ENCODE measurements at places on chromosomes 3 and 15.

DNA sequence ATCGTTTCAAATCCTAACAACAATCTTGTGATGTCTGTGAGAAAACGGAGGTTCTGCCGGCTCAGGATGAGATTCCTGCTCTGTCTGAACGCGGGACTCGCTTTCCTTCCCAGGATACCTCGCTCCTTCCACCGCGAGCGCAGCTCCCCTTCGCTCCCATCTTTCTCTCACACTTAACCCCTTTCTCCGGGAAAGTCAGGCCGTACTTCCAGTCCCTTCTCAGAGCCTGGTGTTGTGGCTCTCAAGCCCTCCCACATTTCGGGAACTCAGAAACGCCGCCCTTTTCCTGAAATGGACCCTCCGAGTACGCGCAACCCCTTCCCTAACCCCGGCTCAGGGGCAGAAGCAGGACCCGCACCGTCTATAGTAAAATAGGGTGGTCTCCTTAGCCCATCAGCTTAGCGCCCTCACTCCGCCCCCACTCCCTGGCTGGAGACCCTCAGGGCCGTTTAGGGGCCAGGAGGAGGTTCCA, 378 bp upstream of the FEM1B start:
- DNase-seq = no peak

- no peak for DNase-seq
Observed at GRCh38 chr3:152738656-152739055, 96.3 kb upstream of the P2RY1 start.

- DNase-seq = no peak
Observed at GRCh38 chr15:41559239-41559782, 299 bp downstream of the TYRO3 start.

DNA sequence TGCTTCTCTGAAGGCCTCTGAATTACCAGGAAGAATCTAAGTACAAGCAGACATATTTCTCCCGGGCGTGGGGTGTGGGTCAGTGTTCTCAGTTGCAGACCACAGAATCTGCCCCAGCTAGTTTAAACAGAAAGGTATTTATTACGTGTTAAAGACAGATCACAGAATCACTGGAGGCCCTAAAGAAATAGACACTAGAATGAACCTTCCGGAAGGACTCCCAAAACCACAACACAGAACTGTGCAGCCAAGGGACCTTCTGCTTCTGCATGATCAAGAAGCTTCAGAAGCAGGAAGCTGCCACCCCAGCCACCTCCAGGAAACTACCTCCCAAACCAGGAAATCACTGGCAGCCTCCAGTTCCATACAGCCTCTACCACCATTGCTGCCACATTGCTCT, 32.7 kb upstream of the ZFAND6 start:
- DNase-seq = no peak

- no peak for DNase-seq
Observed at GRCh38 chr3:52277972-52278509, 408 bp downstream of the WDR82 start.

- no peak for DNase-seq
Observed at GRCh38 chr15:83762367-83762766, 108.4 kb downstream of the ADAMTSL3 start.

GRCh38 chr3:117927825-117928224, 1106.8 kb downstream of the IGSF11 start:
- no peak for DNase-seq

DNA sequence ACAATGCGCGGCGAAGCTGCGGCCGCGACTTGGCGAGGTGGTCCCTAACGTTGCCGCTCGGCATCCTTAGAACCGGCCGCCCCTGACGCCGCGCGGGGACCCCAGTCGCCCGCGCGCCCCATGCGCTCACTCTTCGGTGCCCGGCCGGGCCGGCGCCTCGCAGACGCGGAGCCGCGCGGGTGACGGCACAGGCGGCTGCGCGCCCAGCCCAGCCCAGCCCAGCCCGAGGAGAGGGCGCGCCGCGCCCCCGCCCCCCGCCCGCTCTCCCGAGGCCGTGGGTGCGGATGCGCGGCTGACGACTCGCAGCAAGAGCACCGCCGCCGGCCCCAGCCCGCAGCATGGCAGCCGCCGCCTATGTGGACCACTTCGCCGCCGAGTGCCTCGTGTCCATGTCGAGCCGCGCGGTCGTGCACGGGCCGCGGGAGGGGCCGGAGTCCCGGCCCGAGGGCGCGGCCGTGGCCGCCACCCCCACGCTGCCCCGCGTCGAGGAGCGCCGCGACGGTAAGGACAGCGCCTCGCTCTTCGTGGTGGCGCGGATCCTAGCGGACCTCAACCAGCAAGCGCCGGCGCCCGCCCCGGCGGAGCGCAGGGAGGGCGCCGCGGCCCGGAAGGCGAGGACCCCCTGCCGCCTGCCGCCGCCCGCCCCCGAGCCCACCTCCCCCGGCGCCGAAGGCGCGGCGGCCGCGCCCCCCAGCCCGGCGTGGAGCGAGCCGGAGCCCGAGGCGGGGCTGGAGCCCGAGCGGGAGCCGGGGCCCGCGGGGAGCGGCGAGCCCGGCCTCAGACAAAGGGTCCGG, 437 bp downstream of the KLF13 start:
- no peak for DNase-seq

DNA sequence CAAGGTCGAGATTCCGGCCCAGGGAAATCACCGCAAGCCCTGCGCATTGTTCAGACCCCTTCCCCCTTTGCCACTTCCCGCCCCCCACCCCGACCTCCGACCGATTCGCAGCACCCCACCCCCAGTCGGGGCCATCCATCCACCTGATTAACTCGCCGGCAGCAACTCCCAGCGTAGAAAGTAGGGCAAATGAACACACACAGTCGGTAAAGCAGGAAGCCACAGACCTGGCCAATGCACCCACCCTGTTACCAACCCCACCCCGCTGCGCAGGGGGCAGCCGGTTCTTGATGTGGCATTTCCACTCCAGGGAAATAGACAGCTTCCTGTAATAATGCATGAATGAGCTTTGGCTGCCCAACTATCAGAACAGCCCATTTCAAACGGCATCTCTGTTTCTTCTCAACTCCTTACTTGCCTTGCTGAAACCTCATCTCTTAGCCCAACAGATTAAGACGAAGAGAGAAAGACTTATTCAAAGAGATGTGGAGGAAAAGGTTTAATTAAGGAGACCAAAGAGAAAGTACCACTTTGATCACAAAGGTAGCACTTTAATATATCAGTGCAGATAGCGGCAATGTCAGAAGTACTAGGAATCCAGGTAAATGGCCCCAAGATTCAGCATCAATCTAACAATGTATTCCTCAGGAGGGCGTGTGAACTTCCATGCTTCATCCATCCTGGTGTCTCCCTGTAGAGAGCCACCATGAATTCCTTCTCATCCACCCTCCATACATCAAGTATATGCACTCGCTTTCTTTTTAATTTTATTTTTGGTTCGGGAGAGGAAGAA, 1.9 kb downstream of the TNIK start:
- no peak for DNase-seq

- DNase-seq = no peak
Observed at GRCh38 chr3:145820170-145820569, 340.8 kb downstream of the PLOD2 start.

DNA sequence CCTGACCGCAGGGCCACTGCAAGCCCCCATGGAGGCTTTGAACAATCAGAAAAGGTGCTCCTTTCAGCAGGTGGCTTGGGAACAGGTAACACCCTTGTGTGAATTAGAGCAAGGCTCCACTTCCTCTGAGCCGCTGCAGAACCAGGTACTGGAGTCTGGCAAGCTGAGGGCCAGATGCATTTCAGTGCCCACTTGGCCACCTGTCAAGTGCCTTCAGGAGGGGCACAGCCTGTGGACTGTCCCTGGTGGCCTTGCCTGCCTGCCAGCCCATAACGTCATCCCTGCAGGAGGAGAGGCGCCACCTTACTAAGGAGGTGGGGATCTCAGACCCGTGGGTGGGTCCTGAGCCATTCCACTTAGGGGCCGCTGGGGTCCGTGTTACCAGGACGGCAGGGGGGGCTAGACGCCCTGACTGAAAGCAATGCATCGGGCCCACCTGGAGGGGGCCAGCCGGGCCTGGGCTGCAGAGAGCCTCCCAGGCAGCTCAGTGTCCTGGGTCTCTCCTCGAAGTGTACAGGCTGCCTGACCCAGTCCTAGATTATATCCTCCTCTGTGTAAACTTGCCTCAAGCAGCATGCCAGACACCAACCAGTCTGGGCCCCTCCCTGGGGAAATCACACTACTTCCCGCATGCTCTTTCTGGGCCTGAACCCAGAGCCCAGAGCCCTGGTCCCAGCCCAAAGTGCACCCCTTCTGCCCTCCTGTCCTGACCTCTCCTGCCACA, 16.1 kb downstream of the SPTBN5 start:
- no peak for DNase-seq

DNA sequence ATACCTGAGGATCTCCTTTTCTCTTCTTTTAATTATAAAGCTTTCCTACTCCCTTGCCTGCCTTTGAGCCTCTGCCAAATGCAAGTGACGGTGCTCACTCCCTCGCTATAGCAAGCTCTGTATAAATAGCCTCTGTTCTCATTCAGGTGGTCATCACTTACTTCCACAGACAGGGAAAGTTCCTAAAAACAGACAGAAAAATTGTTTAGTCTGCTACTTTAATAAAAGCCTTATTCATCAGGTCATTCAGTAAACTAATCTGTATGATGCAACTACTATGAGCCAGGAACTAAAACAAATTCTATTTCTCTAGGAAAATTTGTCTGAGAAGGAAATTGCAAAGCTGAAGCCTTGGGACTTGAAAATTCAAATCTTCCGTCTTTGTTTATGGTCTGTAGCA, 10.2 kb upstream of the DLG1 start:
- no peak for DNase-seq

DNA sequence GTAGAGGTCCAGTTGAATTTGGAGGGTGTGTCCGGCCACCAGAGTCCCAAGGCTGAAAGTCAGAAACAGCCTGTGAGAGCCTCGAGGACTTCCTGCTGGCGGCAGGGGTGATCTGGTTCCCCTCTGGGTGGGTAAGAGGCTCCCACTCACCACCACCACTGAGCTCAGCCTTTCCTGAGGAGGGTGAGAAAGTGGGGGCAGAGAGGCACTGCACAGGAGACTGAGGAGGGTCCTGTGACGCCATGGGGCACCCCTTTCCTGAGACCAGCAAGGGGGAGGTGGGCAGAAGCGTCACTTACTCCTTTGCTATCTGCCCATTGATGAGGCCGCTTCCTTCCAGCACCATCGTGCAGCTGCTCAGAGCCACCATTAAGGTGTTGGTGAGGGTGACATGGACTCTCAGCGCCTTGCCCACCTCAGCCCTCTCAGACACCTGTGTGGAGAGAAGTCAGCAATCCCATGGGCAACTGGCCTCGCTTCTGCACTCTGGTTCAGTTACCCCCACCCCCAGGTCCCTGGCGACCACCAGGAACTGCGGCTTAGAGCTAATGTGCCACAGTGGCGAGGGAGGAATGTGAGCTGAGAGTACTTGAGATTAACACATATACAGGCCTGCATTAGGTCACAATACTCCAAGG, 10.0 kb upstream of the TGM5 start:
- DNase-seq = no peak

GRCh38 chr3:139774560-139775302, 97.0 kb upstream of the NMNAT3 start:
- peak; percentile 35 for DNase-seq

DNA sequence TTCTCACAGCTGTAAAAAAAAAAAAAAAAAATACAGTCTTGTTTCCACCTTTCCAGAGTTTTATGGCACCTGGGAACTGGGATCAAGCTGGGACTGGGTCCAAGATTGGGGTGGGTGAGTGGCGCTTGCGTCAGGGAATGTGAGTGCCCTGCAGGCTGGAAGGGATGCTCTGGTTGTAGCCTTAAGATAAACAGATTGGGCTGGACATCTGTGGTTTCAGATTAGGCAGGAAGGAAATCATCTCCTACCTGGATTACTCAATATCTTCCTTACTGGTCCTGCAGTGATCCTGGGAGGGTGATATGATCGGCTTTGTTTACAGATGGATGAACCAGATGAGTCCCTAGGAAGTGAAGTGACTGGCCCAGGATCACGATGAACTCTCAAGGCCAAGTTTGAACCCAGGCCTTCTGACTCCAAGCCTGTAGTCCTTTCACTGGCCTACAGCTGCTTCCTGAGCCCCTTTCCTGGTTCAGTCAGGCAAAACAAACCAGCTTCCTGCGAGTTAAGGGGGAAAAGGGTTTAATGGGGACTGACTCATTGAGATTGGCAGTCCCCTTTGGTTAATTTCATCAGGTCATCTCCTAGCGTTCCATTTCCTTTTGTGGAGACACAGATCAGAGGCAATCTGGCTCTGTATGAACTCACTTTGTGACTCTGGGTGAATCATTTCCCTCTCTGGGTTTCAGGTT, 179.8 kb downstream of the THSD4 start:
- peak; percentile 99 for DNase-seq

GRCh38 chr3:52298149-52299098, 10.8 kb downstream of the GLYCTK start:
- DNase-seq = no peak

- DNase-seq = no peak
Observed at GRCh38 chr15:91142106-91142744, 42.2 kb downstream of the SV2B start.

DNA sequence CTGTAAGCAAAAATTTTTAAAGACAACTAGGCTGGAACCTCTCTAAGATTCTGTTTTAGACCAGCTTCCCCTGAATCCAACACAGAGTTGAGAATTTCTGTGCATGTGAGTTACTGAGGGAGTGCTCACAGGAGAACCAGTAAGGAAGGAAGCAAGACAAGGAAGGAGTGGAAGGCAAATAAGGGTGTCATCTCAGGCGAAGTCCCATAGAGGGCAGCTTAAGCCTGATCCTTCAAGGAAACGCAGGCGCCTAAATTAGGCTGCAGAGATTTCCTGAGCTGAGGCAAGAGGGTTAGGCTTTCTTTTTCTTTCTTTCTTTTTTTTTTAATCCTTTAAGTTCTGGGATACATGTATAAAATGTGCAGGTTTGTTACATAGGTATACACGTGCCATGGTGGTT, 36.2 kb upstream of the COL6A6 start:
- DNase-seq = no peak

DNA sequence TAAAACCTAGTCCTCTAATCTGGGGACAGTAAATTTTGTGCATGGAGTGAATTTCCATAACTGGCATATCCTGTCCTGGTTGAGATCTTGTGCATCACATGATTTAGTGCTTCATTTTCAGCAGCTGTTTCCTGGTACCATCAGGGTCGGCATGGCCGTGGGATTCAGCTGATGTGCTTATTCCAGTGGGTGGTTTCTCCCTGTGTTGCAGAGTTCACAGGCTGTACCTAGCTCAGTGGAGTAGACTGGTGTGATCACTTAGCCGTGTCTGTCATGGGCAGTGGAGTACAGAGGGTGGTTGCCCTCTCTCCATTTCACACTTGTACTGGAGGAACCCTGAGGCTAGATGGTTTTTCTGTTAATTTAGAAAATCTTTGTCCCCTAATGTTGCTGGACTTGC, 228.5 kb downstream of the PTPRG start:
- DNase-seq = no peak

DNA sequence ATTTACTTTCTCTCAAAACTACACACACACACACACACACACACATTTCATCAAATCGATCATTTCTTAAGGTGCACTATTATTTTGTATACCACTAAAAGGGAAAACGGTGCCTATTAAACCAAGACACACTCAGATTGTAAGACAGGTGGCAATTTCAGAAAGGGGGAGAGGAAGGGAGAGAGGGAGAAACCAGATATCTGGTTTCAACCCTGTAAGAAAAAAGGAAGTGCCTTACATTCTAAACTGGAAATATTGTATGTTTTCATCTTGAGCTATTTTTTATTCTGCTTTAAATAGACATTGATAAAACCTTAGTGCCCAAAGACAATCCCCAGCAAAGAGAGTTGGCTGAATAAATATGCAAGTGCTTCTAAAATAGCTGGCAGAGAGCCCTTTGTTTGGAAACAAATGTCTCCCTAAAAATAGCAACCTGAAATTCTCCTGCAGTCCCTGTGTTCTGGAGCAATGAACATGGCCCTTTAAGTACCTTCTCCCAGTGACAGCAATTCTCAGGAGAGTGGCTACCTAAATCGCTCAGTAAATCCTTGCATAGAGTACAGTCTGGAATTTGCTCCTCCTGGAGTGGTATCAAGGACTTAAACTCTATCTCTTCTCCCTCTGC, 85.7 kb downstream of the RARB start:
- DNase-seq = no peak

All from BJ (cell line).